ENCODE measurements at places on chromosomes 3 and 15. TPM values are rescaled to one million over a fixed set of nuclear protein-coding genes. Genes with fewer than 3 reads are reported as not detected.

The GHRL gene
- 0.09 TPM for total RNA-seq

The KNG1 gene
- 3.5 TPM for total RNA-seq

The AHSG gene
- total RNA-seq, result 2,043 TPM

The XRN1 gene
- total RNA-seq, result 18.1 TPM

The AADAC gene
- total RNA-seq, result 1.5 TPM

The GPR27 gene
- total RNA-seq, result not detected

The SEMA3G gene
- 2.0 TPM for total RNA-seq

The TUSC7 gene
- total RNA-seq, result not detected

The MKRN2OS gene
- not detected for total RNA-seq

The PDIA3 gene
- total RNA-seq, result 210 TPM

The ANKRD34C gene
- not detected for total RNA-seq

The TRH gene
- total RNA-seq, result not detected

The SPATA12 gene
- not detected for total RNA-seq

The ZDHHC23 gene
- 8.8 TPM for total RNA-seq

The SCG5 gene
- 2.4 TPM for total RNA-seq

The C2CD4A gene
- total RNA-seq, result 0.20 TPM

The LIPC gene
- total RNA-seq, result 15.0 TPM

The DAZL gene
- not detected for total RNA-seq

The ESYT3 gene
- total RNA-seq, result 4.1 TPM

The UQCRC1 gene
- 316 TPM for total RNA-seq

The ST8SIA2 gene
- total RNA-seq, result not detected

The LSMEM2 gene
- total RNA-seq, result not detected

The STAC gene
- not detected for total RNA-seq

The FOXL2NB gene
- not detected for total RNA-seq

The ADPRH gene
- not detected for total RNA-seq

The ECE2 gene
- not detected for total RNA-seq

The FAM107A gene
- not detected for total RNA-seq

The AP3B2 gene
- not detected for total RNA-seq

The TM6SF1 gene
- not detected for total RNA-seq

The CCR3 gene
- total RNA-seq, result not detected

The LCTL gene
- 1.1 TPM for total RNA-seq

The CFAP92 gene
- 0.45 TPM for total RNA-seq

The KIF15 gene
- total RNA-seq, result 33.8 TPM

The TMEM212 gene
- total RNA-seq, result not detected

The SLC9A9 gene
- total RNA-seq, result not detected

The ROBO1 gene
- total RNA-seq, result 71.0 TPM

The MST1R gene
- total RNA-seq, result 0.13 TPM

The TERC gene
- 8.4 TPM for total RNA-seq

The MYLK gene
- total RNA-seq, result 34.9 TPM

The SLC28A2 gene
- 0.08 TPM for total RNA-seq

The CCR8 gene
- not detected for total RNA-seq

The TMIE gene
- total RNA-seq, result not detected

The NPRL2 gene
- 25.3 TPM for total RNA-seq

The LRRN1 gene
- total RNA-seq, result not detected
